ENCODE measurements at places on chromosomes 12 and 14.

- no peak for DNase-seq
Measured at GRCh38 chr14:77641534-77642341, 25.3 kb upstream of the SPTLC2 start.

- DNase-seq, result no peak
Measured at GRCh38 chr14:100673807-100674154, 52.9 kb upstream of the DLK1 start.

- no peak for DNase-seq
Measured at GRCh38 chr14:58717211-58717610, 79.4 kb downstream of the DACT1 start.

- DNase-seq, result no peak
Measured at GRCh38 chr14:27390155-27390554, 792.3 kb upstream of the NOVA1 start.

GRCh38 chr12:115972241-115972640 is 305.3 kb downstream of the MED13L start:
- no peak for DNase-seq

- no peak for DNase-seq
Measured at GRCh38 chr14:42335918-42336317, 729.2 kb downstream of the LRFN5 start.

- no peak for DNase-seq
Measured at GRCh38 chr14:22095860-22096513, 422.4 kb upstream of the OR4E1 start.

DNA sequence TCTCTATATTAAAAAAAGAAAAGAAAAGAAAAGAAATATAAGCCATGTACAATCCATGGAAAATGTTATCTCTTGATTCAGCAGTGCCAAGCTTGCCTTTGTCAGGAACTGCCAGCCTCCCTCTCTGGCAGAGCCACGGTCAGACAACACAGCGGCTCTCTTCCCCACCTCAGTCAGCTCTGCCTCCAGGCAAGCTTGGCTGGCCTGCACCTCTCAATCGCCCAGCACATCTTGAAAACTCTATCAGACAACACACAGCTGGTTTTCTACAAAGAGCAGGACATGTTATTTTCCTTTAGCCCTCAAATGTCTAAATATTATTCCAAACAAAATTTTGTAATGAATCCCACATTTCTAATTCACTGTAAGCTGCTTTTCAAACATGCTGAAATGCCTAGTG is 20.0 kb upstream of the GCH1 start:
- DNase-seq, result peak; percentile 15

- DNase-seq, result no peak
Measured at GRCh38 chr14:41900644-41901043, 294.0 kb downstream of the LRFN5 start.

- no peak for DNase-seq
Measured at GRCh38 chr12:66956300-66956699, 277.4 kb upstream of the GRIP1 start.

GRCh38 chr12:75419841-75420240 is 29.0 kb downstream of the GLIPR1L2 start:
- DNase-seq, result no peak

DNA sequence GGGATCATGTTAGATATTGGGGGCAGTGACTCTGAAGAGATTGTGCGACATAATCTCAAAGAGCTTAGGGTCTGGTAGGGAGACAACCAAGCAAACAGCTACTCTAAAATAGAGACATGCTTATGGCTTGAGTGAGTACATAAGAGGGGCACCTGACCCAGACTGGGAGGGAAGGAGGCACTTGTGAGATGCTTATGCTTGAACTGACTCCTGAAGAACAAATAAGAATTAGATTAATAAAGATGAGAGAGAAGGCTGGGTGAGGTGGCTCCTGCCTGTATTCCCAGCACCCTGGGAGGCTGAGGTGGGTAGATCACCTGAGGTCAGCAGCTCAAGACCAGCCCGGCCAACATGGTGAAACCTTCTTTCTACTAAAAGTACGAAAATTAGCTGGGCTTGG is 19.1 kb downstream of the TMTC2 start:
- no peak for DNase-seq

- no peak for DNase-seq
Measured at GRCh38 chr14:101118746-101119591, 215.4 kb upstream of the RTL1 start.

- DNase-seq, result no peak
Measured at GRCh38 chr12:3083241-3083920, 6.2 kb downstream of the TSPAN9 start.

- peak; percentile 57 for DNase-seq
Measured at GRCh38 chr14:96038920-96039632, at the start of gene C14orf132. TSS of gene C14orf132 (plus strand) at chr14:96039362. CDS start at chr14:96039501, 139 bp downstream.

GRCh38 chr12:53551889-53552291 is 44.6 kb upstream of the NPFF start:
- DNase-seq, result no peak

- DNase-seq, result no peak
Measured at GRCh38 chr14:101879529-101880336, 84.6 kb upstream of the DYNC1H1 start.

DNA sequence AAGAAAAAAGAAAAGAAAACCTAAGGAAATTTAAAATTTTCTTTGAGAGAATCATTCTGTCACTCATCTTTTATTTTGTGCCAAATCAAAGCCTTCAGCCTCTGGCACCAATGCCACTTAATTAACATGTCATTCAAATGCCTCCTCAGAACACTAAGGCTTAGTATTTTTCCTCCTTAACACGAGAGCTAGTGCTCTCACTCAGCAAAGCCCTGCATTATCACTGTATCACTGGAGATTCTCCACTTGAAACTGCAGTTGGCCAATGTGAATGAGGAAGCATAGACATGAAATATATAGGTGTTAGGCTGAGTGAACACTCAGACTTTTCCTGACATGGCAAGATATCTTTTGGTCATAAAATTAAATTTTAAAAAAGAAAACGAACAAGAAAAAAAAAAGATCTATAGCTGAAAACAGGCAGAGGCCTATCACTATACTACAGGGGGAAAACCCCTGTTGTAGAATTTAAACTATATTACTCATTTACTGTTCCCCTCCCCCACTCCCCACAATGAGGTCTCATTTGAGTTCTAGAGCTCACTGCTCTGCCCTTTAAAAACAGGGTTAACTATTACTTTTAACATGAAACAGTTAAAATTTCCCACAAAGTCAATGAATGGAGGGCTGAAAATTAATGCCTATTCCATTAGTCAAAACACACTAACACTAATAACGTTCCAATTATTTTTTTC is 5.1 kb downstream of the MBIP start:
- DNase-seq, result no peak

GRCh38 chr14:53634793-53635192 is 321.8 kb downstream of the BMP4 start:
- no peak for DNase-seq

DNA sequence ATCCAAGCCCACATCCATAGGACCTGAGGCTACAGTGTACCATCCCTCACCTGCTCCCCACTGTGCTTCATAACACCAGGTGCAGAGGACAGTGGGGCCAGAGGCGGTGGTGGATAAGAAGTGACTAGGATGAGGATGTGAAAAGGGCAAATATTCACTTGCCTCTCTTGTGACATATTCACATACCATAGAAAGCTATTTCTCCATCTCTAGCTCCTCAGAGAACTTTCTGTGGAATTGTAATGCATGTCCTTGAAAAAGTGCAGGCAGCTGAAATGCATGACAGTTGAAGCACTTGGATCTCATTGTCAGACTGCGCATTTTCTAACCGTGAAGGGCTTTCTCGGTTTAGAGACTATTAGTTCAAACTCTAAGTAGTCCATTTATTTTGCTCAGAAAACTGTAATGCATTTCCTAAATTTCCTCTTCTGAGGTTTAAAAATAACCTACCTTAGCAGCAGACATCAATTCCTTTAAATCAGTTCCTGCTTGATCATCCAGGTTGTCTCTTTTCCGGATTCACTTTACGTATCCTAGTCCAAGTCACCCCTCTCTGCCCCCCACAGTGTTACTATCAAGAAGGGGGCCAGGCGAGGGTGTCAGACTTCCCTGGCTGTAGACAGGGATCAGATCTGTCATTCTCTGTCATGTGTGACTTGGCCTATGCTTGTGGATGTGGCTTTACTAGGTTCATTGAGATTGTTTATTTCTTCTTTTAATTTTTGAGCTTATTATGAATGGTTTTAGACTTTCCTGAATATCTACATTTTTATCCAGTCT is 984.0 kb upstream of the TMEM132C start:
- DNase-seq, result no peak

DNA sequence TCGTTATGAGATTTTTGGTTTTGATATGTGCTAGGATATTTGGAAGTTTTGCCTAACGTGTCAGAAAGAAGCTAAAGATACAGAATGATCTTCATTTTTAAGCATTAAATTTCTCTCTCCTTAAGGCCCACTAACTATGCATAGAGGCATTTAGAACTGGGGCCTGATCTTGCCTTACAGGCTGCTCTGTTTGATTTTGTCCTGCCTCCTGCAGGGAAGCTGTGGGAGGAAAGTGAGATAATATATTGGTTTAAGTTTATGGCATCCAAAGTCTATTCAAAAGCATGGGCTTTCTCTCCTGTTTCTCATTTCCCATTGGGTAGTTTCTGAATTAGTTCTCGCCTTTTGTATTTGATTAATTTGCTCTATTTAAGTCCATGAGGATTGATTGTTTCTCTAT is 250.3 kb upstream of the FBXO33 start:
- DNase-seq, result no peak

DNA sequence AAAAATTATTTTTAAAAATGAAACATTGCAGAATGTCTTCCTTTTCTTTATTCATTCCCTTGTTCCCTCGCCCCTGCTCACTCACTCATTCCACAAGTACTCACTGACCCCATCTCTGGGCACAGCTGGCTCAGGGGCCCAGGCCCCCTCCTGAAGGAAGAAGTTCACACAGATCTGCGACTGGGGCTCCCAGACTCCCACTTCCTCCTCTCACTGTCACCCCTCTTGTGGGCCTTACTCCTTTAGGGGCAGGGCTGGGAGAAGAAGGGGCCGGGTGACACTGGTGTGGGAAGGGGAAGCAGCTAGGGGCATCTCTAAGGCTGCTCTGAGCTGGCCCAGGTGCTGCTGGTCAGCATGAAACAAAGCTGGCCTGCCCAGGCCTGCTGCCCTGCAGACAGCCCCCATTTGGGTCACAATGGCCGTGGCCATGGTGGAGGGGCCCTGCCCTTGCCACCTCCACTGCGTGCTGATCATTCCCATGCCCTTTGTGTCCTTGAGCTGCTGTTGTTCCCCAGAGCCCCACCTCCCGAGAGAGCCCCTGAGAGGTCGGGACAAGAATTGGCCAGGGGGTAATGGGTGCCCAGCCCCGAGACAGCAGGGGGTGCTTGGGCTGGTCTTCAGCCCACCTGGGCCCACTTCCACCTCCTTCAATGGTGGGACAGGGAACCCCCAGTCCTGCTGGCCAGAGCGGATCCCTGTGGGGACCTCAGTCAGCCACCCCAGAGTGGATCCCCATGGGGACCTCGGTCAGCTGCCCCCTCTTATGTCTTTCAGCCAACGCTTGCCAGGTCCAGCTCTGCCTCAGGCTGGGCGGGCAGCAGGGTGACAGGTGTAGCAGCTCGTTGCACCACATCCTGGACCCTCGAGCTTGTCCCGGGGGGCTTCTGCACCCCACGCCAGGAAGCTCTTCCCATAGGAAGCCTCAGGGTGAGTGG is 212.4 kb upstream of the C14orf180 start:
- DNase-seq, result no peak

- no peak for DNase-seq
Measured at GRCh38 chr12:102992297-102992696, 34.8 kb downstream of the ASCL1 start.

DNA sequence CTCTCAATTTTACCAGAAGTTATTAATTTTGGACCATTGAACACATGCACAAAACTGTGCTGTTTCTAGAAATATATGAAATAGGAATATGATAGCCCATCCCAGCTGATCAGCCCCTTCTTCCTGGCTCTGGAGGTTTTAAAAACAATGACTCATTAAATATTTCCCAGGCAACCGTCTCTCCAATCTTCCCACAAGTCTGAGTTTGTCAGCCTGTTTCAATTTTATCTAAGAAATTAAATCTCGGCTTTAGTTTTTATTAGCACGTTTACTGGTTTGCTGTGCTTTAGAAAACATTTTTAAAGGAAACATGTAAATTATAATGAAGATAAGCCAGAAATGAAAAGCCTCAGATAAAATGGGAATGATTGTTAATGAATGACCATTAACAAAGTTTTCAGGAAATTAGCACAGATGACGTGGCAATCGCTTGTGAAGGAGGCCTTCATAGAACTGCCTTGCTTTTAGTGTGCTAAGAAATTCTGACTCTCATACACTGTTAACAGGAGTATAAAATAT is 89.3 kb upstream of the RAP1B start:
- no peak for DNase-seq

GRCh38 chr12:113348849-113349536 is 9.4 kb upstream of the PLBD2 start:
- no peak for DNase-seq

DNA sequence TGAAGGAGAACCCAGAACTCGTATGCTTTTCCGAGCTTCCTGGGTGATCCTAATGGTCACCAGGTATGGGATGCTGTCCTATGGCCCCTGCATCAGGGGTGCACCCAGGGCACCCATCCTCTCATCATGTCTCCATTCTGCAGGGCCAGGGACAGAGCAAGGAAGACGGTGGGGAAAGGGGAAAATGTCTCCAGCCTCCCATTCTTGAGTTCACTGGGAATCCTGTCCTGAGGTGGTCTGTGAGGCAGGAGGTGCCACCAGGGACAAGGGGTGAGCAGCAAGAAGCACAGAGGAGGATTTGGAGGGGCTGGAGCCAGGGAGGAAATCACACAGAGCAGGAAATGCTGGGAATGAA is 14.9 kb upstream of the SLC6A12 start:
- no peak for DNase-seq

DNA sequence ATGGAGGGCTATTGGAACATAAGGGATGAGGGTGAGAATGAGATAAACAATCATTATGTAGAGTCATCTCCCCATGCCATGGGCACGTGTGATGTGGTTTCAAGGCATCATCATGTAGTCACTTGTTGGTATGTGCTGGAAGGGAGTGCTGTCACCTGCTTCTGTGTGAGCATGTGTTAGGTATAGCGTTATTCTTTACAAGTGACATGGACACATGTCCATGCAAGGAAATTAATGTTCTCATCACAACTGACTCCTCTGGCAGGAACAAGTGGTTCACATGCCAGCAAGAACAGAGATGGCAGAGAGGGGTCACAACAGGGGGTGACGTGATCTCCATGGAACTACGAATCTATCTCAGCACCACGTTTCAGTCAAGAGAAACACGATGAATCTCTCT is 815.8 kb downstream of the BCL11B start:
- no peak for DNase-seq

GRCh38 chr12:70049596-70050360 is 193.5 kb upstream of the CNOT2 start:
- DNase-seq, result no peak

Measured in NCI-H1092 (cell line).